ENCODE measurements at places on chromosomes 5 and 9. TPM values are rescaled to one million over a fixed set of nuclear protein-coding genes. Genes with fewer than 3 reads are reported as not detected.

Gene CCDC171
- 2.8 TPM for total RNA-seq

Gene DNAJA1
- total RNA-seq = 74.5 TPM

Gene CNTNAP3B
- total RNA-seq = 1.2 TPM

Gene SUSD1
- 5.1 TPM for total RNA-seq

Gene ADAMTS12
- total RNA-seq = 11.5 TPM

Gene C1QTNF3
- 2.1 TPM for total RNA-seq

Gene PITX1
- total RNA-seq = 0.07 TPM

Gene KCTD16
- total RNA-seq = 0.34 TPM

Gene C5orf46
- total RNA-seq = not detected

Gene PCDHA9
- total RNA-seq = 1.4 TPM

Gene LVRN
- total RNA-seq = 0.13 TPM

Gene SOX30
- 0.41 TPM for total RNA-seq

DNA sequence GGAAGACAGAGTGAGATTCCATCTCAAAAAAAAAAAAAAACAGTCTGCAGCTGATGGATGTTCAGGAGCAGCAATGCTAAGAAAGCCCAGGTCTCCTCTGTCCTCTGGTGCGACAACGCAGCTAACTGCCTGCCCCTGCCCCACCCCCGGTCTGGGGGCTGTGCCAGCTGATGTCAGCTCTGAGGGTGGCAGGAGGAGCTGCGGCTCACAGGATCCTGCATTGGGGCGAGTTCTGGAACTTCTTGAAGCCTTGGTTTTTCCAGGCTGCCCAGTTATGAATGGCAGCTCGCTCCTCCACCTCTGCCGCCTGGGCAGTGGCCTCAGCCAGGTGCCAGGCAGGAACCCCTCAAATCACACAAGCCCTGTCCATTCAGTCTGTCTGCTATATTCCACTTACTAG is 113.5 kb downstream of the ROR2 start:
- no peak for DNase-seq

- DNase-seq = peak; percentile 75
Observed at GRCh38 chr9:126146254-126147145, 180.1 kb upstream of the MVB12B start.

DNA sequence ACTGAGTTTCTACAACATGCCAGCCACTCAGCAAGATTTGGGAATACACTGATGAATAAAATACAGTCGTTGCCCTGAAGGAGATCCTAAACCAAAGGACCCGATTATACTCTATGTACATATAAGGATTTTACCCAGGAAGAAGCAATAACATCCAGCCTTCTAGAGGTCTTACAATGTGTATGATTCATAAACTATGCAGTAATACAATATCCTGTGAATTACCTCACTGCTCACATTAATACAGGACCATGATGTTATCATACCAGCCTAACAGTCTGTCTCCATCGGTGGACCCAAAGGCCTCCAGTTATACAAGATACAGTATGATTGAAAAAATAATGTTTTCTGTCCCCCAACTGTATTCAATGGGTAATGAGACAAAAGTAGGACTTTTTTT is 310.5 kb upstream of the TRPM3 start:
- DNase-seq = no peak

DNA sequence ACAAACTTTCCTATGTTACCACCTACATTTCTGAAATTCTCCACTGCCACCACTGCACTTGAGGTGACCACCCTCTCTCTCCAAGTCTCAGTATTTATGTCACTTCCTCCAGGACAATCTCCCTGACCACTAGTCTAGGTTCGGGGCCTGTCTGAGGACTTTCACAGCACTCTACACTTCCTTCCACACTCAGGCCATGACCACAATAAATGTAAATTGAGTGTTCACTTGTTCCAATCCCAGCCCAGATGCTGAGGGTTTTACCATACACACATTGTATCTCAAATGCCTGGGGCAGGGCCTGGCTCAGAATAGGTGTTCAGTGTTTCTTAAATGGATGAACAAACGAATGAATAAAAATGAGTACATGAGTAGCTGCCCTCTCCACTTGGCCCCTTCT is 26.9 kb upstream of the CCNG1 start:
- no peak for DNase-seq

DNA sequence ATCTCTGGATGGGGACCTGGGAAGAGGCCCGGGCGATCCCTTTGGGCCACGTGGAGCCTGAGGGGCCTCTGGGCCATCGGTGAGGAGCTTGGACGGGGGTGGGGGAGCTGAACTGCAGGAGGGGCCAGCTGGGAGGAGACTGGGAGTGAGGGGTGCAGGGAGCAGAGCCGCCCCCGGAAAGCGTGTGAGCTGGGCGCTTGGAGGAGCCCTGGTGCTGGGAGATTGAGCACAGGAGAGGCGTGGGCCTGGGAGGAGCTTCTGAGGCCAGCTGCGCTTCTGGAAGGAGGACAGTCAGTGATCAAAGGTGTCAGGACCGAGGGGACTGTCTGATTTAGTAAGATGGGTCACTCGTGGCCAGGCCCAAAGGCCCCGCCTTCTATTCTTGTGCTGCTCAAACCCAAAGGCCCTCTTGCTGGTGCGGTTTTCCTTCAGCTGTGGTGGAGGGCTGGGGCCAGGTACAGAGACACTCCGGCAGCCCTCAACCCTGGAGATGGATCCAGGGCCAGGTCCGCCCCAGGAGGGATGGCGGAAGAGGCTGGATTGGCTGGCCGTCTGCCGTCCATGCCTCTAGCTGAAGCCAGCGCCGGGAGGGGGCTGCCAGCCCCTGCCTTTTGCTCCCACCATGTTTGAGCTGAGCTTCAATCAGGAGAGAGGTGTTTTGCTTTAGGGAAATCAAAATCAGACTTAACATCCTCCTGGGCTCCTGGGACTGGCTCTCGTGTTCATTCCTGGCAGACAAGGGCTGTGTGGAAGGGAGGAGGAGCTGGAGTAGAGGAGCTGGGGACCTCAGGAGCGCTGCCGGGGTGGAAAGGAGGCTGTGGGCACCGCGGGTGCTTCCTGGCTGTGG is 21.6 kb downstream of the NCS1 start:
- DNase-seq = no peak

DNA sequence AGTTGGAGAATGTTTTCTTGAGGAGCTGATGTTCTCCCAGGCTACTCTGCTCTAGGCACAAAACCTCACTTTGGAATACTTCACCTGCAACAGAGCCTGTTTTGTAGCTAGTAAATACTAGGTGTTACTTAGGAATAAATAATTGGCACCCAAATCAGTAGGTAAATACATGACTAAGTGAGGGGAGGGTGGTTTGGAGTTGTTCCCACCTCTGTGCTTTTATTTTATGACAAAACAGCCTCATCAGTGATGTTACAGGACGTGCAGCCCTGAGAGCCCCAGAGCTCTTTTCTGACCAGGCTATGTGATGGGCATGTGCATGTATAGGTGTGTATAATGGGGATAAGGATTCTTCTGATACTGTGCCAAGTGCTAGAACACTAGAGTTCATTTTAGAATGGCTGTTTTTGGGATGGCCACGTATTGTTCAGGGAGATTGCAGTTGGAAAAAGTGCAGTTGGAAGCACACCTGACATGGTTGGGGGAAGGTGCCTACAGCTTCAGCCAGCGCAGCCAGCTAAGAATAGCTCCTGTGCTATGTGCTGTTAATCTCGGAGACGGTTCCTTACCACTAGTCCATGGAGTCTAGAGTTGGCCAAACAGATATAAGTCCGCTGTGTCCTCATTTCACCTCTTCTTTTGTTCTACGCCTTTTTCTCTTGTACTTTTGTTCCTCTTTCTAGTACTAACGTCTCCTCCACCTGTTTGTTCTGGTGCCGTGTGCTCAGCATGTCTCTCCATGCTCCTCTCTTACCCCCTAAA is 284.7 kb downstream of the FANCC start:
- no peak for DNase-seq

GRCh38 chr5:112201141-112201540 is 217.9 kb downstream of the EPB41L4A start:
- DNase-seq = no peak

DNA sequence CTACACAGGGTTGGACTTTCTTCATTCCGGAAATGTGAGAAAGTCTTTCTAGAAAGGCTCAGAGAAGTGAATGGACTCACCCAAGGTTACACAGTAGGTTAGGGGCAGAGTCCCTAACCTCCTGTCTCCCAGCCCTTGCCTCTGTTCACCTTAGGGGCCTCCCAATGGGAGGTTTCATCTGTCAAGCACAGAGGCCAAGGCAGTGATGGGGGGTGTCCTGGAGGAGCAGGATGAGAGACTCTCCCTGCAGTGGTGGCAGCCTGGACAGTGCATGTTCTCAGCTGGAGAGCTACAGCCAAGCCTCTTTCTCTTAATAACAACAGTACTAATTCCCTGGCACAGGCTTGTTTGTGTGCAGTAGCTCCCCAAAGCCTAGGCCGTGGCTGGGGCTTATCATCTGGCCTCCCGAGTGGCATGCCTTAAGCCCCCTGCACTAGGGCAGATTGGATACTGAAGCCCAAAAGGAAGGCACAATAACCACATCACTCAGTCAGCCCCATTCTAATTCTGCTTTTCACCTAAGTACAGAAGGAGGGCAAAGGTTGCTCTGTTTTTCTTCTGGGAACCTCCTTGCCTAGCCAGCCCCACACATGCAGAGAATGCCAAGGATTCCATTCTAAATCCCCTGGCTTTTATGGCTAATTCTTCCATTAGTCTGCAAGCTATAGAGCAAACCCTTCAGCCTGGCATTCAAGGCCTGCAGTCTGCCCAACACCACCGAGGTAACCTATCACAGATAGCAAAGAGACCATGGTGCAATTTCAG is 50.2 kb upstream of the XPA start:
- no peak for DNase-seq

DNA sequence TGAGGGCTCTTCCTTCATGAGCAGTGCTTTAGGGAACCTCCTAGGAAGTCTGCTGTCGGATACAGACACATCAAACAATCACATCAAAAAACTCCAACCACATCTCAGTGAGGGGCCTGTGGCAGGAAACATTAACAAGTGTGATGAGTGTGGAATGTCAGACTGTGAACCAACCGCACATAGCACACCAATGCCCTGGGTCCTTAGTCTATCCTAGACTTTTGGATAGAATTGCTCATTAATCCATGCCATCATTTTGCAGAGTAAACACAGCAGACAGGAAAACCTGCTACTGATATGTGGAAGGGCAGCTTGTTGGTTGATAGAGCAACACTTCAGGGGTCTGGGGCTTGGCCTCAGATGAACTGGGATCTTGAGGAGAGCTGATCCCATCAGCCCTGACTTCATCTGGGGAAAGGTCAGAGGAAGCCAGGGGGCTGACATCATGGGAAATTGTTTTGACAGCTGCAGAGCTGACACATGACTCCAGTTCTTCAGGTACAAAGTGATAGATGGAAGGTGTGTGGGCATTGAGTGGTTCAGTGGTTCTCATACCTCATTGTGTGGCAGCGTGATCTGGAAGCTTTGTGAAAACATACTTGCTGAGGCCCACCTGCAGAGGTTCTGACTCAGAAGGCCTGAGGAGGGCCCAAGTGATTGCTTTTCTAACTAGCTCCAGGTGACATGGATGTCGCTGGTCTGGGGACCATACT is 193.3 kb downstream of the DIRAS2 start:
- no peak for DNase-seq

- no peak for DNase-seq
Observed at GRCh38 chr9:69993110-69993509, 50.5 kb upstream of the MAMDC2 start.

DNA sequence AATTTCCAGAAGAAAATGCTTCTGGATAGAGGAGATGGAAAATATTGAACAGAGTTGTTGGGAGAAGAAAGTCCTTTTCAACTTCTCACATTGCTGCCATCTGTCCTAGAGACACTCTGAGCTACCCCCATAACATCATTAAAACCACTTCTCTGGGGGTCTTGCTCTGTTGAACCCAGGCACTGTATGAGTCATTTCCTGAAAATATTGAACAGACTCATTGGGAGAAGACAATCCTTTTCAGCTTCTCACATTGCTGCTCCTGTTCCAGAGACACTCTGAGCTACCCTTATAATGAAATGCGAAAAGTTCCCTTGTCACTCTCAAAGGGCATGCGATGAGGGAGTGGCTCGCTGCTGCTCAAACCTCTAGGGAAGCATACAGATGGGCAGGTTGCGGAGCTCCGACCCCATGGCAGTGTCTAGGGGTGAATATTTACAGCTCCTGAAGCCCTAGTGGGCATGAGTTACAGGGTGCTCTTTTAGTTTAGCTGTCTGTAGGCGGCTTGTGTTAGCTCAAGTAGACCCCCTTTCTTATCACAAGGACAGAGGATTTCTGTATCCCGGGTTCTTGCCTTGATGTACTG is 90.7 kb downstream of the CDKN2A start:
- DNase-seq = no peak

- DNase-seq = no peak
Observed at GRCh38 chr5:2888520-2889060, 137.1 kb upstream of the IRX2 start.

GRCh38 chr5:63768221-63768620 is 194.0 kb downstream of the HTR1A start:
- DNase-seq = no peak

- peak; percentile 42 for DNase-seq
Observed at GRCh38 chr5:58459146-58460001, 512 bp downstream of the PLK2 start.

DNA sequence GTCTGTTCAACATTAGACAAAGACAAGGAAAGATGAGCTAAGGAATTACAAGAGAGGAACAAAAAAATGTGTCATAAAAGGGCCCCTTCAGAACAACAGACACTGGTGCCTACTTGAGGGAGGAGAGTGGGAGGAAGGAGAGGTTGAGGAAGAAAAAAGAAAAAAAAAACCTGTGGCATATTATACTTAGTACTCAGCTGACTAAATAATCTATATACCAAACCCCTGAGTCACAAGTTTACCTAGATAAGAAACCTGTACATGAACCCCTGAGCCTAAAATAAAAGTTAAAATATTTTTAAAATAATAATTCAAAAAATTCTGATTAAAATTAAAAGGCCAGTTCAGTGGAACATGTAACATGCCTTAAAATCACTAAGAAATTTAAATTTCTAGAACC is 107.3 kb downstream of the MTREX start:
- DNase-seq = no peak

GRCh38 chr9:88198341-88198807 is 60.1 kb upstream of the SPATA31C2 start:
- no peak for DNase-seq

DNA sequence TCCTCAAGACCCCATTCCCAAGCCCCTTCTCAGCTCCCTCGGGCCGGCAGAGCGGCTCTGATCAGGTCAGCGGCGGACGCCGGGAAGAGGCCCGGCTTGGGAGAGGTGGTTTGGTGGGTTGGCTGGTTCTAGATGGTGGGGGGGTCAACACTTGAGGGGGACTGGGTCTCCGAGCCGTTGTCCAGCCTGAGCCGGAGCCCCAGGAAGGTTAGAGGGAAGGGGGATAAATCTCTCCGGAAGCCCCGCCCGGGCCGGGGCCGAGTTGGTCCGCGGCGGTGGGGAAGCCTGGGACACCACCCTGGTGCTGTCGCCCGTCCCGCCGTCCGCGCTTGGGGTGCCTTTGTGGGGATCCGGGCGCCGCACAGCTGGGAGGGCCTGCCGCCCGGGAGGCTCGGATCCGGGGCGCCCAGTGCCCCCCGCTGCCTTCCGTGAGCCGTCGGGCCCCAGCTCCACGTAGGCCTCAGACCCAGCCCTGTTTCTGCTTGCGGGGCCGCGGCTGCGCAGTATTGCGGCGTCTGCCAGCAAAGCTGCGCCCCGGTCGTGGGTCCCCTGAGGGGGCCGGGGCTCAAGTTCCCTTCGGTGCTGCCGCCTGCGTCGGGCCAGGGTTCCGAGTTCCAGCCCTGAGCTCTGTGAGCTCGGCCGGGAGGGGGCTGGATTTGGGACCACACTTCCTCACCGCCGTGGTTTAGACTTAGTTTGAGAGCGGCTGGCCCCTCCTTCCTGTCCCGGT is 542 bp upstream of the TRIM52 start:
- DNase-seq = peak; percentile 59
